ENCODE measurements at places on chromosomes 12 and 14. TPM values are rescaled to one million over a fixed set of nuclear protein-coding genes. Genes with fewer than 3 reads are reported as not detected.

GRCh38 chr12:27515671-27516070 is 8.3 kb upstream of the PPFIBP1 start:
- no peak for DNase-seq

- DNase-seq: no peak
Measured at GRCh38 chr12:81668475-81668874, 90.7 kb downstream of the PPFIA2 start.

The DHRS2 gene
- total RNA-seq: not detected

The SCARB1 gene
- total RNA-seq: 53.0 TPM

The SLCO1B1 gene
- not detected for total RNA-seq

GRCh38 chr12:42364692-42365091 is 38.7 kb downstream of the PPHLN1 start:
- DNase-seq: no peak

The LBHD2 gene
- not detected for total RNA-seq

The KRT86 gene
- not detected for total RNA-seq

The ITPR2 gene
- 39.0 TPM for total RNA-seq

GRCh38 chr14:28896337-28896736 is 129.8 kb downstream of the FOXG1 start:
- DNase-seq: no peak

DNA sequence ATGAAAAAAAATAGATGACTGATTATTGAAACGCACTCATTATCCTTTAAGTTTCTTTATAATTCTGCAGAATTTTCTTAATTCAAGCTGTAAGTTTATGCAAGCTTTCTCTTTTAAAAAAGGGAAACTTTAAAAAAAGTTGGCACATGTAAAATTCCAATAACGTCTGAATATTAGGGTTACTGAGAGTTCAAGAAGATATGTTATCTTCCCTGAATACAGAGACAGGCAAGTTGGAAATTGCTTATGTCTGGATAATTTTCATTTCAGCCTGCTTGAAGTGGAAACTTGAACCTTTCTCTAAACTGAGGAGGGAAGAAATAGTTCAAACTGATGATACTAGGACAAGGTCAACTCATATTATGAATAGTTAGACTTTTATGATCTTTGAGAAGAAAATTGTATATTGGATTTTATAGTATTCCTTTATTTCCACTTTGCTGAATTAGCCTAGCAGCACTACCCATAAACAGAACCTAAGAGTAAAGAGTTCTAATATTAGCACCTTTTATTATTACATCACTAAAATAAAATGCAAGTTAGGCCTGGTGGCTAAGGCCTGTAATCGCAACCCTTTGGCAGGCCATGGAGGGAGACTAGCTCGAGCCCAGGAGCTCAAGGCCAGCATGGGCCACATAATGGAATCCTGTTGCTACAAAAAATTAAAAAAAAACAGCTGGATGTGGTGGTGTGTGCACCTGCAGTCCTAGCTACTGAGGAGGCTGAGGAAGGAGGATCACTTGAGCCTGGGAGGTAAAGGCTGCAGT is 288.0 kb downstream of the TRHDE start:
- DNase-seq: no peak

The DDIT3 gene
- total RNA-seq: 37.8 TPM

- no peak for DNase-seq
Measured at GRCh38 chr14:29339494-29340172, 573.0 kb downstream of the FOXG1 start.

DNA sequence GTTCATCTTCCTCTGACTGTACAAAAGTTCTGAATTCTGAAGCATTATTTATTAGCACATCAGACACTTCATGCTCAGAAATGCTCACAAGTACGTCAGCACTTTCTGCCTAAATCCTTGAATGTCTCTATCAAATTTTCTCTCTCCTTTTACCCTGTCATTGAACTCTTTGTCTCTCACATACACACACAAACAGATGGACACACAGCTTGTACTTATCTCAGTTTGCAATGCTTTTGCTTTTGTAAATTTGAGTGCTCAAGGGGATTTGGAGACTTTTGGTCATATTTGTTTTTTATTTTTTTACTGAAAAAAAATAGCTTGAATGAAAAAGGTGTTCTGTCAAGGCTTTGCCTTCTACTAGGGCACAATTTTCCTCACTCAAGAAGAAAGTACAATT is 64.2 kb upstream of the PDZRN4 start:
- no peak for DNase-seq

DNA sequence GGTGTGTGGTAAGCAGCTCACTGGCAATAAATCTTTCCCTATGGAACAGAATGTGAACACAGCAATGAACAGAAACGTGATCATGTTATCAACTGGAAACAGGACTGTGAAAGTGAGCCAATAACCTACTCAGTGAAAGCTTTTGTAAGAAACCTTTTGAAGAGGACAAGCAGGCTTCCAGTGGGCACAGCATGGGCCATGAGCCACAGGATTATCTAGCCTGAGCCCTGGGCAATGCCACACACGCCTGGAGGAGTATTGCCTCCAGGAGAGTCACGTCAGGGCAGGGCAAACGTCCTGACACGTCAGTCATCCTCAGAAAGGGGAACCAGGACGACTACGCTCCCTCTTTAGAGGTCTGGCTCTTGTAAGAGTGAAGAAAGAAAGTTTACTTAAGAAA is 32.3 kb downstream of the NRDE2 start:
- no peak for DNase-seq

The KRT8 gene
- total RNA-seq: 110 TPM

The KCNMB4 gene
- 1.3 TPM for total RNA-seq

DNA sequence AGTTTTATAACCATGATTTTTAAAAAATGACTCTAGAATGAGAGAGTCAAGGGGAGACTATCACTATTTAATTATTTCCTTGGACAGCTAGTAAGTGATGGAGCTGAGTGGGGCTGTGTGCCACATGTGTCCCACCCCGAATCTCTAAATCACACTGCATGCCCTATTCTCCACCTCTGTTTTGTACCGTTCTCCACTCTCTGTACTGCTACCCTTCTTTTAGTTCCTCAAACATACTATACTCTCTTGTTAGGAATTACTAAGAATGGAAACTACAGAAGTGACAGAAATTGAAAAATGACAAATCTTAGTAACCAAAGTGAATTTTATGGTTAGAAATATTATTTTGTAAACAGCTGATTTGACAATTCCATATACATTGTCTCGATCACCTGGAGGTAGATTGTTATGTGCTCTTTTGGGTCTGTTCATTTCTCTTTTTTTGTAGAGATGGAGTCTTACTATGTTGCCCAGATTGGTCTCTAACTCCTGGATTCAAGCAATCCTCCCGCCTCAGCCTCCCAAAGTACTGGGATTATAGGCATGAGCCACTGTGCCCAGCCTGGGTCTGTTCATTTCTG is 35.9 kb downstream of the SLC11A2 start:
- DNase-seq: no peak

DNA sequence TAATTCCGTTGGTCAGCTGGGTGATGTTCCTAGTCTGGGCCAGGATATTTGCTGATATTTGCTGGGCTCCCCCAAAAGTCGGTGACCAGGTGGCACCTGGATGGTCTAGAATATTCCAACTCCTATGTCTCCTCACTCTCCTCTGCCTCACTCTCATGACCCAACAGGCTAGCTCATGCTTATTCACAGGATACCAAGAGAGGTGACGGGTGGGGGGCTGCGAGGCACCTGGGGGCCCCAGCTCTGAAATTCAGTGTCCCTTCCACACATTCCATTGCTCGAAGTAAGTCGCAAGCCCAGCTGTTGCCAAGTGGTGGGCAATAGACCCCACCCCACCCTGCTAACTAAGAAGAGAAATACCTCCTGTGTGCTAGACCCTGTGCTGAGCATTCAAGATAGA is 67.7 kb downstream of the C14orf132 start:
- DNase-seq: no peak

DNA sequence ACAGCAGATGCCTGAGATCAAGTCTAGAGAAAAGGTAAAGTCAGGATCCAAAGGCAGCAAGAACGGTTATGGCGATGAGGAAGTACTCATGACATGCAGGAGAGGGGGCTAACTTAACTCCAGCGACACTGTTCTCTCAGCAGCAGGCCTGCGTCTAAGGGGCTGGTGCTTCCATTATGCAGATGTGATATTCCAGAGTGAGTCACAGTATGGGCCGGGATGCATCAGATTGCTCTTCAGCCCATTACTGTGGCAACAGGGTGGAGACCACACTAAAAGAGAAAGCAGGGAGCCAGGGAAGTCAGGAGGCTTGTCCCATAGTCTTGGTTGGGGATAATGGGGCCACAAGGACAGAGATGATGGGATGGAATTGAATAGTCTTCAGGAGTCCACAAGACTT is 151.8 kb upstream of the NTF3 start:
- DNase-seq: no peak

DNA sequence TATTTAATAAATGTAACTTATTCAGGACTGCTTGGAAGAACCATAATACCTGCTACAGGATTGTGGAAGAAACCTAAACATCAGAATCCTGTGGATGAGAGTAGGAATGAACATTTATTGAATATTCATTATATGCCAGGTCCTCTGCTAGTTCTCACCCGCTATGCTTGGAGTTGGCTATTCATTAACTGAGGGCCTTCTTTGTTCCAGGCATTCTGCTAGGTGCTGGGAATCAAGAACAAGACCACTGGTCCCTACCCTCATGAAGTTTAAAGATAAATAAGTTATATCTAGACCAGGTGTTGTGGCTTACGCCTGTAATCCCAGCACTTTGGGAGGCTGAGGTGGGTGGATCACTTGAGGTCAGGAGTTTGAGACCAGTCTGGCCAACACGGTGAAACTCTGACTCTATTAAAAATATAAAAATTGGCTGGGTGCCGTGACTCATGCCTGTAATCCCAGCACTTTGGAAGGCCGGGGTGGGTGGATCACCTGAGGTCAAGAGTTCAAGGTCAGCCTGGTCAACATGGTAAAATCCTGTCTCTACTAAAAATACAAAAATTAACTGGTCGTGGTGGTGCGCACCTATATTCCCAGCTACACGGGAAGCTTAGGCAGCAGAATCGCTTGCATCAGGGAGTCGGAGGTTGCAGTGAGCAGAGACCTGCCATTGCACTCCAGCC is 3.8 kb upstream of the TULP3 start:
- no peak for DNase-seq

GRCh38 chr12:89166525-89166934 is 185.8 kb downstream of the DUSP6 start:
- DNase-seq: no peak

The TBX5 gene
- total RNA-seq: not detected

The OASL gene
- 0.65 TPM for total RNA-seq

The TTLL5 gene
- total RNA-seq: 23.7 TPM

DNA sequence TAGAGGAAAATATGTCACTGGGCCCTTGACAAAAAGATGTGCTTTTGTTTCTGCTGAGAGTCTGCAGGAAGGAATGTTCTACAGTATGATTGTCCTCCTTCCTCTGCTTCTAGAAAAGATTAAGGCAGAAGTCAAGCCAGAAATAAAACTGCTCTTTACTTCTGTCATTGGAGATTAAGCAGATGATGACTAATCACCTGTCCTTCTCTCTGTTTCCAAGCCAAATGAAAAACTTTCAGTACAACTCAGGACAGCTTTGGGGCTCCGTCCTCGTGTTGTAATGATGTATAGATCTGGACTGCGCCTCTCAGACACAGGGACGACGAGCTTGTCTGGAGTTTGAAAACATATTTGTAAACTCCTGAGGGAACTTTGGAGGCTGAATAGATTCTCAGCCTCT is 159.3 kb downstream of the DYRK2 start:
- no peak for DNase-seq

GRCh38 chr12:72753571-72753970 is 481.4 kb downstream of the TRHDE start:
- DNase-seq: no peak

The RD3L gene
- not detected for total RNA-seq

DNA sequence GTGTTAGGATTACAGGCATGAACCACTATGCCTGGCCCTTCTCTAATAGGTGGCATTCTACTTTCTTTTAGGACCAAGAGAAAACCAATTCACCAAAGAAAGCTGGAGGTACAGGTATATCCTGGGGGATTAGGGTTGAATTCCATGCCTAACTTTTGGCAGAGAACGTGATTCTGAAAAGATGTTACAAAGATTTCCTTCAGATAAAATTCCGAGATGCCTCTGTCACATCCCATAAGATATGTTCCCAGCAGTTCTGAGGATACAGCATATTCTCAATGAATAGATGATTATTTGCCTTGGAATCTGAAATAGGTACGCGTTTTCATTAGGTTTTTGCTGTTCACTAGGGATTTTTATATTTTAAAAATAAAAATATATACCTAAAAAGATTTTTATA is 111.9 kb upstream of the KRAS start:
- DNase-seq: no peak

- no peak for DNase-seq
Measured at GRCh38 chr14:86543521-86543920, 1013.6 kb downstream of the FLRT2 start.

All from omental fat pad (tissue), 4 donors.